Inflammatory macrophage (primary cell): ENCODE measurements at places on chromosomes 4 and X.

- DNase-seq, result peak; percentile 67
Measured at GRCh38 chr4:17613761-17614415, 553 bp upstream of the MED28 start.

DNA sequence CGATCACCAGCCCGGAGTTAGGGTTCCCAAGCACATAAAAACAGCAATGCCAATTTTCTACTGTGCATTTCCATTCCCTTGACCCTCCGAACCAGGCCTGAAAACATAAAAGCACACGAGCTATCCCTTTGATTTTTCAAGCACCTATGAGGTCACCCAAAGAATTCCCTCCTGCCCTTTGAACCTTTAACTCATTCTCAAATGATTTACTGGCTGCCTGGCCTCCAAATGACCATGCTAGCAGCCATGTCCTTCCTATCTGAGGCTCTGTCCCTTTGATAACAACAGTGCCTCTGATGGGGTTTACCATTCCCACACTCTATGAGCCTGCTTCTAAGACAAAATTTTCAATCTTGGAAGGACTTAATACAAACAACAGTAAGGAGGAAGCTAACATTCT lies 15.2 kb downstream of the SHROOM4 start:
- no peak for DNase-seq

- DNase-seq, result no peak
Measured at GRCh38 chr4:73901031-73901430, 31.8 kb downstream of the CXCL1 start.

- DNase-seq, result no peak
Measured at GRCh38 chrX:3711331-3711917, 2.0 kb downstream of the PRKX start.

DNA sequence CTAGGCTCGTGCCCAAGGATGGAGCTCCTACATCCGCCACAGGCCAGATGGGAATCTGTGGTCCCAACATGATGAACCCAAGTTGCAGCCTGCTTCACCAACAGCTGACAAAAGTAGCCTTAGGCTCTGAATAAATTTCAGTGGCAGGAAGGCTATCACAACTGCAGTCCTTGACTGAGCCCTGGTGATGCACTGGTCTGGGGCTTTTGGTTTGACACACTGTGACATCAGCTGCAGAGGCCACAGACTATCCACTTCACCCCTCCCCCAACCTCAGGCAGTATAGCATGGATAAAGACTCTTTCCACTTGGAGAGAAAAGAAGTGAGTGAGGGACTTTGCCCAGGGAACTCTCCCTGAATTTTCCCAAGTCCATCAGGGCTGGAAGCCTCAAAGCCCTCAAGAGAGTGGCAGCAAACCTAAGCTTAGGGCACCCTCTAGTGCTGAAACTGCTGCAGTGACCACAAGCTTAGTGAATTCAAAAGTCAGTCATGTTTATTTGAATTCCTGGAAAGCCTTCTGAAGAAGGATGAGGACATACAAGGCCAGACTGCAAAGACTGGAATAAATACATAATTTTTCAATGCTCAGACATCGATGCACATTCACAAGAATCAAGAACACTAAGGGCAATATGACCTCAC lies 135.0 kb upstream of the TENT5D start:
- peak; percentile 3 for DNase-seq

GRCh38 chr4:16942491-16942890 lies 44.0 kb upstream of the LDB2 start:
- DNase-seq, result no peak
